ENCODE measurements at places on chromosomes 2 and 18.

DNA sequence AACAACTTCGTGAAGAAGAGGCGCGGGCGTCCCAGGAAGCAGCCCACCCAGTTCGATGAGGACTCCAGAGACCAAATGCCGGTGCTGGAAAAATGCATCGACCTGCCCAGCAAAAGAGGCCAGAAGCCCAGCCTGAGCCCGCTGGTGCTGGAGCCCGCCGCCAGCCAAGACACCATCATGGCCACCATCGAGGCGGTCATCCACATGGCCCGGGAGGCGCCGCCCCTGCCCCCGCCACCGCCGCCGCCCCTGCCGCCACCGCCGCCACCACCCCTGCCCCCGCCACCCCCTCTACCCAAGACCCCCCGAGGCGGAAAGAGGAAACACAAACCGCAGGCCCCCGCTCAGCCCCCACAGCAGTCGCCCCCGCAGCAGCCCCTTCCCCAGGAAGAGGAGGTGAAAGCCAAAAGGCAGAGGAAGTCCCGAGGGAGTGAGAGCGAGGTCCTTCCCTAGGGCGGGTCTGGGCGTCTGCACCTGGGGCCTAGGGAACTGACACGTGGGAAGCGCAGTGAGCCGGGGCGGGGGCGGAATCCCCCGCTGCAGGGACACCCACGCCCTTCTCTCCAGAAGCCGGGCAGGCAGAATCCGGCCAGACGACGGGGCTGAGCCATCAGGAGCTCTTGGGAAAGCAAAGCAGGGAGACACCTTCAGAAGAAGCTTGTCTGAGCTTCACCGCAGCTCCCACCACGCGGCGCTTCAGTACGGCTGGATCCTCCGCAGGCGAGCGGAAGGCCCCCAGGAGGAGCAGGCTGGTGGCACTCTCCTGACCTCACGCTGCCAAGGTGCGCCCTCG is 382.8 kb downstream of the SETBP1 start:
- DNase-seq: no peak

- DNase-seq: no peak
Measured at GRCh38 chr2:166695154-166695553, 193.1 kb upstream of the XIRP2 start.

DNA sequence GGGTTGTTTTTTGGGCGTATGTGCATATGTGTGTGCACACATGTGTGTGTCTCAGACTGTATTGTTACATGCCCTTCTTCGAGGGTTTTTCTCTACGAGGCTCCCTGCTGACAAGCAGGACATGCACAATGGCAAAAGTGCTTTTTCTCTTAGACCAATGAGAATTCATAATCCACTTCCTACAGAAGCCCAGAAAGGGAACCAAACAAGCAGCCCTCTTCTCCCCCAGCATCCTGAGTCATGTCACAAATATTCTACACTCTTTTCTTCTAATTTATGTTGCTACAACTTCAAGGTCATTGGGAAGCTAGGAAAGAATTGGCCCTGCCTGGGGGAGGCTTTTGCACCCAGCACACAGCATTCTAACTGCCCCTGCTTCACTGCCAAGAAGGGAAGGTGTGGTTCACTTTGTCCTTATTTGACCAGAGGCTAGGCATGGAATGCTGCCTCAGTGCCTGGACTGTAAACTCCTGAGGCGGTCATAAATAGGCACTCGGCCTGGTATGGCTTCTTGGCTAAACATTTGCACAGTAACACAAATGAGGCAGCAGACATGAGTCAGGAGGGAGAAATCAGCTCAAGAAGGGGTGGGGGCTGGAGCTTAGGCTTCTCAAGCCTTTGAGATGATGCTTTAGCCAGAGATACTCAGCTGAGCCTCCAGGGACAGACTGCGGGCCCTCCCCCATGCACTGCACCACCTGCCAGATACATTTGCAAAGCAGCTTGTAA is 92.7 kb upstream of the KLF7 start:
- DNase-seq: no peak

DNA sequence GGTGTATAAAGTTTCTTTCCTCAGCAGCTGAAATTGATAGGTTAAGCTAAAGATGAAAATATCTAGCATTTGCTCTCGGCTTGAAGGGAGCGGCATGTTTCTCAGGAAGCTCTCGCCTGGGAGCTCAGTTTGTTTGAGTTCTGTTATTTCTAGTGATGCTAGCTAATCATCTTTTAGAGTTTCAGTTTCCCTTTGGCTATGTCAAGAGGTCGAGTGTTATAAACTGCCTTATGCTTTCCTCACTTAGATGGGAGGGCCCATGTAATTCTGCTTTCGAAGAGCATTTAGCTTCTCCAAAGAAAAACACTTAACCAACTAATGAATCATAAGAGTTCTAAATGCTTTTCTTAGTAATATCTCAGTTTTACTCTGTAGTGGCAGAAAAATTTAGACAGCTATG is 33.6 kb downstream of the PLCL1 start:
- no peak for DNase-seq

- DNase-seq: no peak
Measured at GRCh38 chr18:38695559-38696280, 1130.1 kb upstream of the CELF4 start.

GRCh38 chr2:6474161-6475140 is 391.3 kb downstream of the CMPK2 start:
- DNase-seq: no peak

GRCh38 chr2:136281281-136282114 is 163.5 kb upstream of the CXCR4 start:
- DNase-seq: peak; percentile 20

DNA sequence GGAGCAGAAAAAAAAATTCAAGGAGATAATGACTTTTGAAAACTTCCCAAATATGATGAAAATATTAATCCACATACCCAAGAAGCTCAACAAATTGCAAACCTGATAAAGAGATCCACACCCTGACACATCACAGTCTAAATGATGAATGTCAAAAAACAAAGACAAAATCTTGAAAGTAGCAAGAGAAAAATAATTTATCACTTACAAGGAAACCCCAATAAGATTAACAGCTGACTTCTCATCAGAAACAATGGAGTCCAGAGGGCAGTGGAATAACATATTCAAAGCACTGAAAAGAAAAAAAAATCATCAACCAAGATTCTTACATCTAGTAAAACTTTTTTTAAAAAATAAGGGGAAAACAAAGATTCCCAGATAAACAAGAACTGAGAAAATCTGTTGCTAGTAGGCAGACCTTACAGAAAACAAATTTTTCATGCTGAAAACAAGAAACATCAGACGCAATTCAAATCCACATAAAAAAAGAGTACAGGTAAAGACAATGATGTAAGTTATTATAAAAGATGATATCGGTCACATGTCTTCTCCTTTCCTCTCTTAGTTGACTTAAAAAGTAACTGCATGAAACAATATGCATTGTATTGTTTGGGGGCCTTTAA is 21.3 kb downstream of the SLC66A2 start:
- no peak for DNase-seq

DNA sequence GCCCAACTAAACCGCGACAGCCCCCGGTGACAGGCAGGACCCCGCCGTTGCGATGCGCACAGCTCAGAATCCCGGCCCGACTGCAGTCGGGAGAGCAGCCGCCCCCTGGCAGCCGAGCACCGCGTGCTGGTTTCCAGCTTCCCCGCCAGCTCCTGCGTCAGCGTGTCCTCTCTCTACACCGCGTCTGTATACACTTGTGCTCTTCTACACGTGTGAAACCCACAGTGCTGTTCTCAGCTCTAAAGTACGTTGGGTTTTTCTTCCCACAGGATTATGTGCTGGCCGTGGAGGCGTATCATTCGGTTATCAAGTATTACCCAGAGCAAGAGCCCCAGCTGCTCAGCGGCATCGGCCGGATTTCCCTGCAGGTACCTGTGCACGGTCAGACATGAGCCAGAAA is 54.0 kb downstream of the ADI1 start:
- no peak for DNase-seq
